WTC11 (cell line): ENCODE measurements at places on chromosomes 1 and 21. TPM values are rescaled to one million over a fixed set of nuclear protein-coding genes. Genes with fewer than 3 reads are reported as not detected.

The FCGR3A gene
- 0.11 to 0.32 TPM (median 0.11 TPM) in 3 replicates for total RNA-seq

GRCh38 chr1:111569913-111570312 is 49.7 kb upstream of the RAP1A start:
- no peak overlapping the region for H3K4me3 ChIP-seq
- no peak overlapping the region for H3K27ac ChIP-seq
- H3K27me3 ChIP-seq: no peaks in the 10 kb centered on the region

DNA sequence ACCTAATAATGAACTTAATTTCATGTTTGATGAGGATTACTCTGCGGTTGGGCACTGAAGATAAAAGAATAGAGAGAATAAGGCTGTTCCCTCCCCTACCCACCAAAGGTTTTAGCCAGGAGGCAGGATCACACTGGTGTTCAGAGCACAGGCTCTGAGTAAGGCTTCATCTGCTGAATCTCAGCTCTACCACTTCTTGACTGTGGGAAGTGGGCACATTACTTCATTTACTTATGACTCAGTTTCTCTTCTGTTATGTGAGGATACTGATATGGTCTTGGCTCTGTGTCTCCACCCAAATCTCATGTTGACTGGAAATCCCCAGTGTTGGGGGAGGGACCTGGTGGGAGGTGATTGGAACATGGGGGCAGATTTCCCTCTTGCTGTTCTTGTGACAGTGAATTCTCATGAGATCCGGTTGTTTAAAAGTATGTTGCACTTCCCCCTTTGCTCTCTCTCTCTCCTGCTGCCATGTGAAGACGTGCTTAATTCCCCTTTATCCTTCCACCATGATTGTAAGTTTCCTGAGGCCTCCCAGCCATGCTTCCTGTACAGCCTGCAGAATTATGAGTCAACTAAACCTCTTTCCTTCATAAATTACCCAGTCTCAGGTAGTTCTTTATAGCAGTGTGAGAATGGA is 79.7 kb downstream of the SMYD2 start:
- H3K27ac ChIP-seq: peak overlapping the region; percentile 21; the same call in 1 of the 2 replicates
- H3K27me3 ChIP-seq: no peaks in the 10 kb centered on the region
- DNase-seq: no peak
- H3K36me3 ChIP-seq: peaks cover 74% of the 10 kb centered on the region

- no peak overlapping the region for H3K27ac ChIP-seq
- no peak overlapping the region for H3K4me3 ChIP-seq
- H3K27me3 ChIP-seq: no peaks in the 10 kb centered on the region
- H3K4me1 ChIP-seq: peaks cover 4% of the 10 kb centered on the region; the same call in 1 of the 2 replicates
- no peaks in the 10 kb centered on the region for H3K36me3 ChIP-seq
Observed at GRCh38 chr1:13733711-13734110, 33.7 kb downstream of the PRDM2 start.

DNA sequence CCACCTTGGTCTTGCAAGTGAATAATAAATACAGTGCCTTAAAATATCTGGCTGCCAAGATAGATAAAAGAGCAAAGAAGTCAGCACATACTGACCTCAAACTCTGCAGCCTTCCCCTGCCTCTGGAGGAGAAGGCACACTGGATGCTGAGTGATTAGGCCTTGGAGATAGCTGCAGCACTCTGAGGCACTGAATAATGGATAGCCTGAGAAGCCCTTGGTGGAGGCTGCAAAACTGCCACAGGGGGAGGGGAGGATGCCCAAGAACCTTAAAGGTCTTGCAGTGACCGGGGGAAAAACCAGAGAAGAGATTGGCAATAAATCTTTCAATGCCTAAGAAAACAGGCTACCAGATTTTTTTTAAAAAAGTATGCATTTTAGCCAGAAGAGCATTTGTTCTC is 167.4 kb upstream of the PRMT6 start:
- no peaks in the 10 kb centered on the region for H3K27me3 ChIP-seq
- H3K4me1 ChIP-seq: no peaks in the 10 kb centered on the region
- no peak overlapping the region for H3K4me3 ChIP-seq
- peaks cover under 1% of the 10 kb centered on the region; the same call in 1 of the 2 replicates for H3K36me3 ChIP-seq
- DNase-seq: peak; percentile 18
